Caco-2 (cell line): ENCODE measurements at places on chromosomes 2 and 18. TPM values are rescaled to one million over a fixed set of nuclear protein-coding genes. Genes with fewer than 3 reads are reported as not detected.

DNA sequence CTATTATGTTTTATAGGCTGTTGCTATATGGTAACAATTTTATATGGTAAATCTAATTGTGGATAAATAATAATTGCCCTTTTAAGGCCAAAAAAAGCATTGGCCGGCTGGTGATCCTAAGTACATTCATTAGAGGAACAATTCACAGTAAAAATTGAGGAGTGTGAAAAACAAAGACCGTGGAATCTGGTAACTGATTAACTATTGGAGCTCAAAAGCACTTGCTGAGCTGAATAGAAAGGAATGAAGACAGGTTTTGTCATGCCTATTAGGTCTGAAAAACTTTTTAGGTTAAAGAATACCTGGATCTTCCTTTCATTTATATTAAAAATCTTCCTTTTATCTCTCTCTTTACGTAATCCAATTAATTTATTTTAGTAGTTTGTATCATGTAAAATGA, 18.5 kb upstream of the RBBP8 start:
- DNase-seq, result no peak
- no peaks in the 10 kb centered on the region for H3K27me3 ChIP-seq
- H3K27ac ChIP-seq, result no peak overlapping the region
- H3K4me3 ChIP-seq, result no peak overlapping the region
- H3K36me3 ChIP-seq, result no peaks in the 10 kb centered on the region
- H3K4me1 ChIP-seq, result peaks cover 25% of the 10 kb centered on the region

DNA sequence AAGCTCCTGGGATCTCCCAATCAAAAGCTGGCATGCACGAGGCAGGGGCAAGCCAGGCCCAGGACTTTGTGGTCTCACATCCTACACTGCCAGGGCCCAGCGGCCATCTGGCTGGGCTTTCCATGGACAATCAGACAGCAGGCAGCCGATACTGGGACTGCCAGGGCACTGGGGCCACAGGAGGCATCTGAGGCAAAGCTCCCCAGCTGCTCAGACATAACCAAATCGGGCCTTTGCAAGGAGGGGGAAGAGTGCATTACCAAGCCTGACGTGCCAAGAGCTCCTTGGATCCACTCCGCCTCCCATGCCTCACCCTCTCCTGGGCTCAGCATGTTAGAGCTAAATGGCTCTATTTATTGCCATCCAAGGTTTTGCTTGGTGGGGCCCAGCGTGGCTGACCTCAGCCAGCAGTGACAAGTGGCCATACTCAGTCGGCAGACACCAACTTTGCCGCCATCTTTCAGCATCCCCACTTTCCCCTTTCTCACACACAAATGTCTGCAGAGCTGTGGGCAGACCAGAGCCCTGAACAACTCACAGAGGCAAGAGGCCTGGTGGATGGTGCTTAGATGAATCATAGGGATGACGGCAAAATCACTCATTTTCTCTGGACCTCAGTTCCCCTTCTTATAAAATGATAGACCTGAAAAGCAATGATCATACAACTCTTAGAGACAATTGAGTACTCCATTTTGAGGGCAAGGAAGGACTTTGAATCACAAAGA, 200.8 kb downstream of the TTC32 start:
- no peak overlapping the region for H3K27ac ChIP-seq
- no peak for DNase-seq
- H3K27me3 ChIP-seq, result no peaks in the 10 kb centered on the region
- no peaks in the 10 kb centered on the region for H3K4me1 ChIP-seq

ASNSD1 gene
- 39.2 and 49.4 TPM in 2 replicates for total RNA-seq

PCARE gene
- total RNA-seq, result not detected in 2 replicates

DNA sequence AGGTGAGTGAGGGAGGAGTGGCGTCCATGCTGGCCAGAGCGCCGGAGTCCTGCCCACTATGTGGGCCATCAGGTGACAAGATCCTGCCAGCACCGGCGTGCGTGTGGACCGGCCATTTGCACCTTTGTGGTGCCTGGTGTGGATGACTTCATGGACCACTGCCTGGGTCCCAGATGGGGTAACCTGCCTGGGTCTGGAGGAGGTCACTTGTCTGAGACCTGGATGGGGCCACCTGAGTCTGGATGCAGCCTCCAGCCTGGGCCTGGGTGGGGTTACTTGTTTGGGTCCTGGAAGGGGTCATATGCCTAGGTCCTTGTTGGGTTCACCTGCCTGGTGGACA, 299.6 kb downstream of the NDUFA10 start:
- no peak overlapping the region for H3K4me3 ChIP-seq
- DNase-seq, result no peak
- no peaks in the 10 kb centered on the region for H3K36me3 ChIP-seq
- H3K4me1 ChIP-seq, result no peaks in the 10 kb centered on the region

- H3K36me3 ChIP-seq, result no peaks in the 10 kb centered on the region
- peaks cover 25% of the 10 kb centered on the region for H3K4me1 ChIP-seq
- no peaks in the 10 kb centered on the region for H3K27me3 ChIP-seq
- no peak overlapping the region for H3K27ac ChIP-seq
- no peak overlapping the region for H3K4me3 ChIP-seq
Measured at GRCh38 chr2:207473049-207473930, 56.5 kb upstream of the CREB1 start.

DNA sequence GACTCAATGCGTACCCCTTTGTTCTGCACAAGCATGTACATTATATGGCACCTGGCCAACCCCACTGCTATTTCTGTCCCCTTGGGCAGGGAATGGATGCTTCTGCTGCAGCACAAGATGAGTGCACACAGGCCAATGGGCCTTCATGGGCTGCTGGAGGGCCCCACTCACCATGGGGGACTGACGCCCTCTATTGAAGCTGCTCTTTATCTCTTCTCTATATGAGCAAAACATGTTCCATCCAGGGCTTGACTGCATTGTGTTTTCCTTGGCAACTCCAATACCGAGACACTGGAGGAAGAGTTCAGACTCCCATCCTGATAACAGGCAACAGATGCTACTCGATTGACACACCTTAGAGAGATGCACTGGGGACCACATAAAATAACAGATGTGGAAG, 251.6 kb upstream of the NCKAP5 start:
- no peak for DNase-seq
- no peaks in the 10 kb centered on the region for H3K27me3 ChIP-seq
- no peaks in the 10 kb centered on the region for H3K36me3 ChIP-seq
- H3K4me3 ChIP-seq, result no peak overlapping the region
- H3K27ac ChIP-seq, result no peak overlapping the region

MOGAT1 gene
- total RNA-seq, result not detected in 2 replicates

DNA sequence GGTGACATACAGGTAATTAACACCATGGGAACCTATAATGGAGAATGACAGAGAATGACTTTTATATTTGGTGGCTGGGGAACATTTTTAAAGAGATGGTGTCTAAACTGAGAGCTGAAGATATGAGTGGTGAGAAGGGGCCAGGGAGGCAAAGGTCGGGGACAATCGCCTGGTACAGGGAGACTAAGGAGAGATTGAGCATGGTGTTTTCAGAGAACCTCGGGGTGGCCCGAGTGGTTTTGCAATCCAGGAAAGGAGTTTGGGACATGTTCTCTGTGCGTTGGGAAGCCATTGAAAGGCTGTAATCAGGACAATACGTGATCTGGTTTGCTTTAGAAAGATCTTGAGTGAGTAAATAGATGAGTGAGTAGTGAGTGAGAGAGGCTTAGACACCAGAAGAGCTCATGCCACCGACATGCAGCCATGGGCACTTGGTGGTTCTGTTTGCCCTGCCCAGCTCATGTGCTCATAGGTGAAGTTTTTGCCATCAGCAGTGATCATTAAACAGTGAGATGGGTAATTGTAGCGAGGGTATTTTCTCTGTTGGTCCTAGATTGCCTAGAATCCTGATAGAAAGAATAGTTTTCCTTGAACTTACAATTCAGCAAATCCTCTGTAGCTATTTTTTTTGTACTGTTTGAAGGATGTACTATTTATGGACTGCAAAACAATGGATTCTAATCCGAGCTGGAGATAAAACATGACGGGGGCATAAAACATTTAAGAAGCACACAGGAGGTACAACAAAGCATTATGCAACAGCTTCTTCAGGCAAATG, 114.7 kb downstream of the SH3RF3 start:
- no peaks in the 10 kb centered on the region for H3K36me3 ChIP-seq
- no peak overlapping the region for H3K27ac ChIP-seq
- no peak overlapping the region for H3K4me3 ChIP-seq
- no peak for DNase-seq
- H3K4me1 ChIP-seq, result no peaks in the 10 kb centered on the region

POTEJ gene
- total RNA-seq, result not detected in 2 replicates

DNA sequence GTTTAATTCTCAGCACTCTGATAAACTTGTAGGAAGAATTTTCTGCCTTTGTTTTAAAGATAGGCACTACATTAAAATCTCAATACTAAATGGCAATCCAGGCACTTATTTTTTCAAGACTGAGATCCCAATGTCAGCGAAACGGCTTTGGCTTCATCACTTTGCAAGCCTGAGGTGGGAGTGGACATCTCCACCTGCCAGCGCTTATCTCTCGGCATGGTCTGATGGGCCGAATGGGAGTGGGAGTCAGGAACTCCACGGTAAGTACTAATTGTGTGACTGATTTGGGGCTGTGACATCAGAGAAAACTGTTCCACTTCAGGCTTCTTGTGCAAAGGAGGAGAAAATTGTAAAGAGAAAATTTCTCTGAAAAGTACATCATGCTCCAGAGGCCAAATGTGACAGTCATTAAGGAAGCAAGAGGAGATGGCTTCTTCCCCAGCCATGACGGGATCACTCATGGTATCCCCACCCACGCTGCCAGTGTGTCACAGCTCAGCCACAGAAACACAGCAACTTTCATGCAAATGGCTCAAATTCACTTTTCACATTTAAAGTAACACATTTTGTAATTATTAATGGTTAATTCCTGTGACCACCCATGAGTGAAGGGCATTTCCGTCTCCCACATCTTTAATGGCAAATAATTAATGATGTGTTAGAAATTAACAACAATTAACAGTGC, 385.5 kb upstream of the HNRNPA3 start:
- H3K36me3 ChIP-seq, result no peaks in the 10 kb centered on the region
- H3K27ac ChIP-seq, result no peak overlapping the region
- no peak for DNase-seq
- H3K4me1 ChIP-seq, result no peaks in the 10 kb centered on the region
- H3K4me3 ChIP-seq, result no peak overlapping the region
- no peaks in the 10 kb centered on the region; the same call in 1 of the 2 replicates for H3K27me3 ChIP-seq

DNA sequence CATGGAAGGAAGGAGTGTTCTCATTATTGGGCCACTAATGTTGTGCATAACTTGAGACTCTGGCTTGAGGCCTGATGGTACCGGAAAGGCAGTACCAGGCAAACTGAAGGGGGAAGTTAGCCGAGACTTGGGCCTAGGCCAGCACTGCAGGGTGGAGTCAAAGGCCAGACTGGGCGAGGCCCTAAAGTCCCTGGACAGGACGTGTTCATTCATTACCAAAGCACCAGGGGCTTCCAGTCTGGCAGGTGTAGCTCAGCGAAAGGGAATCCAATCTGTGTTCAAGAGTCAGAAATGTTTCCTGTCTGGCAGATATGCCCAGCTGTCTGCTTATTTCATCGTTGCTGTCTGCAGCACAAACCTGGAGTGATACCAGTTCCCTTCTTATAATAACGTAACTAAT, 4.7 kb upstream of the ITSN2 start:
- H3K36me3 ChIP-seq, result no peaks in the 10 kb centered on the region
- DNase-seq, result no peak
- H3K4me3 ChIP-seq, result no peak overlapping the region
- H3K27ac ChIP-seq, result no peak overlapping the region
- H3K27me3 ChIP-seq, result no peaks in the 10 kb centered on the region

DNA sequence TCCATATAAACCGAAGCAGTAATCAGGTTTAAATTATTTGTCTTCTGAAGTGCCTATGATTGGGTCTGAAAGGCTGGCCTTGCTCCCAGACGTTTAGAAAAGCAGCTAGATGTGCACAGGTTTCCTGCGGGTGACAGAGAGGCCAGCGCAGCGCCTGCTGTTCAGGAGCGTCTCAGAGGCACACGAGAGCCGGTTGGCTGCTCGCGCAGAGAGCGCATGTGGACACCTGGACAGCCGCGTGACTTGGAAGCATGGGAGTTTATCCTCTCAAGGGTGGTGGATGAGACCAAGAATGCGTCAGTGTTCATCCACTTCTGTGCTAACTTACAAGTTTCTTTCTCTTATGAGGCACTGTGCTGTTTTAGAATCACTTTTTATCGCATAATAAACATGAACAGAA, 303.7 kb downstream of the PTGR3 start:
- no peaks in the 10 kb centered on the region for H3K27me3 ChIP-seq
- no peak overlapping the region for H3K4me3 ChIP-seq
- no peak overlapping the region for H3K27ac ChIP-seq
- no peak for DNase-seq
- H3K4me1 ChIP-seq, result no peaks in the 10 kb centered on the region
- H3K36me3 ChIP-seq, result no peaks in the 10 kb centered on the region

ZNG1B gene
- total RNA-seq, result 46.7 and 50.4 TPM in 2 replicates

DNA sequence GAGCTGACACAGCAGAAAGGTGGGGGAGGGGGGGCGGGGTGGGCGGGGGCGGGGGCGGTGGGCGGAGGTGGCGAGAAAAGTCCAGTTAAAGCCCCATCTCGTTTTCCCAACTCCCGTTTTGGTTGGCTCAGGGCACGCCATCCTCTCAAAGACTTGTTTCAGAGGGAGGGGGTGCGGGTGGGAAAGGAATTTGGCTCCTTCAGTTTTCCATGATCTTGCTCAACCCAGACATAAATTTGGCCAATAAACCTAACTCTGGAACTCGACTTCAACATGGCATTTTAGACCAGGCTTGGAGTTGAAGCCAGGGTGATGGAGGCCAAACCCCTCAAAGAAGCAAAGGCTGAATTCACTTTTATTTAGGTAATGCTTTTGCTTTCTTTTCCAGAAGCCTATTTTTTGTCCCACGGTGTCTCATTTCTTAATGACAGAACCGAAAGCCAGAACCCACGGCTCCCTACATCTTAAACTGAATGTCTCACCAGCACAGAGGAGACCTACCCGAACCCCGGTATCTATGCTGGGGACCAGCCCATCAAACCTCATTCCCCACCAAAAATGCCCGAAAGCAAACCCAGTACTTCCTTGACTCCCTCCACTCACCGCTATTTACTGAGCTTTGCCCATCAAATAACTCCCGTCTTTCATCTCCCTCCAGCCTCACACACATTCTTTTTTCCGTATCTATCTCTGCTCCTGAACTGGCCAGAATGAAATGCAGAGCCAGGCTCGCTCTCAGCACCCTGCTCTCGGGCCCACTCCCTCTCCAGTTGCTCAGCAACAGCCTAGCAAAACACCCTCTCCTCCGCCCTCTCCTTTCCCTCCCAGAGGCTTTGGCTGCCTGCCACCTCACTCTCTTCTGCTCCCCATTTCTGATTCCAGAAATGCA, 4.3 kb downstream of the IGFBP5 start:
- no peak overlapping the region for H3K4me3 ChIP-seq
- H3K4me1 ChIP-seq, result no peaks in the 10 kb centered on the region
- no peaks in the 10 kb centered on the region; the same call in 1 of the 2 replicates for H3K27me3 ChIP-seq
- no peaks in the 10 kb centered on the region for H3K36me3 ChIP-seq
- DNase-seq, result no peak
- H3K27ac ChIP-seq, result no peak overlapping the region

GCFC2 gene
- total RNA-seq, result 22.5 and 26.4 TPM in 2 replicates

GRCh38 chr18:34600158-34600557, 109.9 kb upstream of the DTNA start:
- no peaks in the 10 kb centered on the region for H3K36me3 ChIP-seq
- no peak overlapping the region for H3K4me3 ChIP-seq
- no peak overlapping the region for H3K27ac ChIP-seq
- no peaks in the 10 kb centered on the region for H3K27me3 ChIP-seq

CREB1 gene
- 49.7 and 59.0 TPM in 2 replicates for total RNA-seq

- H3K4me1 ChIP-seq, result no peaks in the 10 kb centered on the region
- no peak overlapping the region for H3K27ac ChIP-seq
- H3K4me3 ChIP-seq, result no peak overlapping the region
- no peak for DNase-seq
- no peaks in the 10 kb centered on the region for H3K36me3 ChIP-seq
Measured at GRCh38 chr2:186558512-186559276, 31.2 kb upstream of the ITGAV start.

ALK gene
- 0.11 TPM in 1 of 2 replicates, not detected in the other for total RNA-seq
